ENCODE measurements at places on chromosomes 7 and 10.

DNA sequence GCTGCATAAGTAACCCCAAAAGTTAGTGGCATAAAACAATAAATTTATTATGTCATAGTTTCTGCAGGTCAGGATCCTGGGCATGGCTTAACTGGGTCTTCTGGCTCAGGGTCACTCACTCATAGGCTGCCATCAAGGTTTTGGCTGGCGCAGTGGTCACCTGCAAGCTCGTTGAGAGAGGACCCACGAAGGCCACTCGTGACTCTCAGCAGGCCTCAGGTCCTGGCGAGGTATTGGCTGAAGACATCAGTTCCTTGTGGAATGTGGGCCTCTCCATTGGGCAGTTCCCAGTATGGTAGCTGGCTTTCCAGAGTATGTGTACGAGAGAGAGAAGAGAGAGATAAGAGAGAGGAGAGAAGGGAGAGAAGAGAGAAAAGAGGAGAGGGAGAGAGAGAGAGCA, 138.3 kb upstream of the KLF14 start:
- DNase-seq: no peak

DNA sequence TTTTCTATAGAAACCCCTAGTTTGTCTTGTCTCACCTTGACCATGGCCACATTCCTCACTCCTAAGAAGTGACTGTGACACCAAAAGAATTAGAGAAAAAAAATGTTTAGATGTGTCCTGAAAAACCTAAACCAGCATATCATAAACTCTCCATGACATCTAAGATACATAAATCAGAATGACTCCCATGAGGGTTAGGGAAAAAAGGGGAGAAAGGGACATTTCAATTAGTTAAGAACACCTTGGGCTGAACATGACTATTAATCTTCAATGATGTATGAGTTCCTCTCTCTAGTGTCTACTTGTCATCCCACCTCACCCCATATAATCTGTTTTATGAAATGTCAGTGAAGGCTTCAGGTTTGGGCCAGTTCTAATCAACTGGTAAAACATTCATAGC, 31.1 kb downstream of the KDM7A start:
- DNase-seq: no peak

GRCh38 chr7:21718391-21718790, 175.6 kb downstream of the DNAH11 start:
- no peak for DNase-seq

- peak; percentile 50 for DNase-seq
These were observed 28.7 kb downstream of the PNPLA8 start for GRCh38 chr7:108497082-108497725.

DNA sequence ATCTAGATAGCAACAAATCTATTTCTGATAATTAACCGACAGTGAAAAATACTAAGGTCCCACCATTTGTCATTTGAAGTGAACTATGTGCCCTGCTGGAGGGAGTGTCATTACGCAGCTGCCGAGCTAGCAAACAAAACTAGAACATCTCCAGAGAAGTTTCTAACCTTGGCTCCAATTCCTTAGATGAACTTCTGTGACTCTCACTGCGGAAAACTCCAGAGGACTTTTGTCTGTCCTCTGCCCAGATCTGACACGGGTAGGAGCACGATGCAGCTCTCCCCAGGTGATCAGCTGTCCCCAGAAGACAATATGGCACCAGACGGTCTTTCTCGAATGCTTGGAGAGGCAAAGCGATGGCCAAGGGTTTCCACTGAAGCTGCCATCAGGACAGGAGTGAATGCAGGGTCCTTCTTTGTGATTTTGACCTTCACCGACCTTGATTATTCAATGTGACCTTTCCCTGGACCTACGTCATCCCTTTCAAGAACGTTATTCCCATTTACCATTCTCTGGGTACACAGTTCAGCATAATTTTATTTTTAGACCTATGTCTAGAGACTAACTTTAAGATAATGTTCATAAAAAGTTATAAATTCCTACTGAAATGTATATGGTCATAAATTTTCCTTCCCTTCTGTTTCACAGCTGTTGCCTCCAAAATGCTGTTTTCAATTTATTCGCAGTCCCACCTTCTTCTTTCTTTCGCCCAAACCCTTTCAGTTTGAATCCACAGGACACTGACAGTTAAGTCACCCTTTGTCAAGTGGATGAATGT, 116.7 kb upstream of the C7orf33 start:
- DNase-seq: no peak

DNA sequence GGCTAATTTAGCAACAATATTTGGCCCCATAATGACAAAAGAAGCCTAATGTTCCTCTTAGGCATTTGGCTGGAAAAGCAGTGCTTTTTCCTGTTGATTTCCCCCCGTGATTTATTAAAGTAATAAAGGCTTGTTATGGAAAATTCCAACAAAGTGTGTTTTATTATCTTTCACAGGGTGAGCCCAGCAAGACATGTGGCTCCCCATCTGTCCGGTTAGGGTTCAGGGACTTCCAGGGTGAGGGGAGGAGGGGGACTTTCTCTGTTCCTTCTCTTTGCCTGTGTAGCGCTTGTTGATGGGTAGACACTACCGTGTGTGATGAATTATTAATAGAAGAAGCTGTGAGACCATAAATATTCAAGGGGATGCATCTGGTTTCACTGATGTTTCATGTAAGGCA, 39.0 kb downstream of the HTR5A start:
- DNase-seq: no peak

GRCh38 chr10:2981361-2981801, 86.0 kb upstream of the PFKP start:
- DNase-seq: no peak

DNA sequence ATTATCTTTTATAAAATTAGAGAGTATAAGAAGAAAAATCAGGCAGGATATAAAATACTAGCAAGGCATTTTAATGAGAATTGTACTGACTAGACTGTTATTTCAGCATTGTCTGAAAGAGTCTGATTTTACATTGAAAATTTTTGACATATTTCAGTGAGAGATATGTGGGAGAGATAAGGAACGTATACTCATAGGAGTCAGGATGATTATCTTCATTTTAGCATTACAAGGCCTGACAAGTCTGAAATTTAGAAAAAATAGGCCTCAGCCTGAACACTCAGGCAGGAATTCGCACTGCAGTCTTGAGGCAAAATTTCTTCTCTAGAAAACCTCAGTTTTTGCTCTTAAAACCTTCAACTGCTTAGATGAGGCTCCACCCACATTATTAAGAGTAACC, 386.0 kb downstream of the HGF start:
- DNase-seq: no peak

GRCh38 chr7:82740246-82740848, 296.8 kb upstream of the CACNA2D1 start:
- peak; percentile 20 for DNase-seq

GRCh38 chr7:64541438-64542359, 21.2 kb downstream of the ZNF680 start:
- DNase-seq: no peak

DNA sequence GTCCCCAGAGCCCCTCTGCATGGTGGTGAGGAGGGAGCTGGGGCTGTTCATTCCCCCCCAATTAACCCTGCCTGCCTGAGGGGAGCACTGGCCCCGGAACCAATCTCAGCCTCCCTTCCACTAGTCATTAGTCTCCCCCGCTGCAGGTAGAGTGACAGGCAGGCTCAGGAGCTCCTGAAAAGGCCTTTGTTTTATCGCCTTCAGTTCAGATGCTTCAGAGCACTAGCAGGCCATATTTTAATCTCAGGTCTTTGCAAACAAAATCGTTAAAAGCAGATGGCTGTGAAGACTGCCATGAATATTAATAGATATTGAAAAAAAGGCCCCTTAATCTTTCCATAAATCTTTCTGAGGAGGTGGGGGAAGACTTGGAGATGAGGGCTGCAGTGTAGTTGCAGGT, 250.7 kb downstream of the RPS24 start:
- DNase-seq: no peak

GRCh38 chr10:21293518-21294356, 231.7 kb downstream of the SKIDA1 start:
- DNase-seq: no peak

DNA sequence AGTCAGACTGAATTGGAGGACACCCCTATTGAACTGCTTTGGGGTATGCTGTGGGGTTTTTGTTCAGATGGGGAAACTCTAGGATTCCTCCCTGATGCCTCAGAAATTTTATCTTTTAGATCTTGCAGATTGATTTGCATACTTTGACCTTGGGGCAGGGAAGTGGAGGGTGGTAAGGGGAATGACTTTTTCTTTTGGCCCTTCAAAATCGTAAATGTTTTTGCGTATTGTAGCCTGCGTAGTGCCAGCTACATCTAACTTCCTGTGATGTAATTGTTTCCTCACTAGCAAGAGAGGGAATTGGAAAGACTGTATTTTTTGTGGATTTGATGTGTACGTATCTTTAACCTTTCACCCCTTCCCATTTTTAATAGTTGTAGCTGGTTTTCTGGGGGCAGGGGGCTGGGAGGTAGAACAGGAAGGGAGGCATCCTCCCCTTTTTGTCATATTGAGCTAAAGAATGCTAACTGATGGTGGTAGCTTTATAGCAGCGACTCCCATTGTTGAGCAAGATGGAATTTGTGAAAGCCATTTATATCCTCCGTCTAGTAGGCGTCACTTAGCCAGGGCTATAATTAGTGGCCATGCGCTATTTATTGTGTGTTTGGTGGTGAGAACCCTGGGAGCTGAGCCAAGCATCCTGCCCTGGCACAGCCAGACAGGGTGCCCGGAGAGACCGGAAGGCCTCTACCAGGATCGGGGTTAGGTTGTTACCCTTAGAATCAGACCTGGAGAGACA, 11.3 kb downstream of the DUSP5 start:
- no peak for DNase-seq

- DNase-seq: peak; percentile 31
These were observed 561.2 kb upstream of the PHF14 start for GRCh38 chr7:10412422-10413019.

DNA sequence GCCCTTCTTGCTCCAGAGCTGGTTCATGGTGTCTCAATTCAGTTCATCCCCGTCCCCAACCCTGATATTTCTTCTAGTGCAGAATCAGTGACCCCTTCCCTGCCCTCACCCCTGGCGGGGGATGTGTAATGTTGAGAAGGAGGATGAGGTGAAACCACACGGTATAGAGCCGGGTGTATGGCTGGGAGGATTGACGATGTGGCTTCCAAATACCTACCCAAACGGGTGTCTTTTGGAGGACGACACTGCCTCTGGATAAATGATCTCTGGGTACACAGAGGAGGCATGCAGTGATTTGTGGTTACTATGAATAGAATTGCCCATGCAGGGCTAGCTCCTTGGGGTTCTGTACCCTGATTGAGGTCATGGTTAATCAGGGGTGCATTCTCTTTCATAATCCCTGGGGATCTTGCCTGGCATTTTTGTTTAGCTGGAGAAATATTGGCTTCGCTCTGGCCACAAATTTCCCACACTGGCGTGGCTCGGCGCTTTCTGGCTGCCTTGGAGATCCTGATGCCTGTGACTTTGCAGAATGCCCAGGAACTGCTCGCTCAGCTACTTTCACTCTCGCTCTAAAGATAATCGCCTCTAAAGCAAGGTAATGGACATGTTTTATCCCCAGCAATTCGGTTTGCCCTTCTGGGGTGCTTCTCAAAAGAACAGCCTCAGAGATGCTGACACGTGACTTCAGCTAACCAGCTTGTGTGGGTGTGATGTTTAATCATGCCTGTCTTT, 89.2 kb downstream of the RBM20 start:
- DNase-seq: no peak

GRCh38 chr10:76558586-76558985, 1079.0 kb downstream of the KCNMA1 start:
- DNase-seq: no peak

GRCh38 chr10:7618461-7618860, 48.3 kb downstream of the ITIH5 start:
- no peak for DNase-seq

DNA sequence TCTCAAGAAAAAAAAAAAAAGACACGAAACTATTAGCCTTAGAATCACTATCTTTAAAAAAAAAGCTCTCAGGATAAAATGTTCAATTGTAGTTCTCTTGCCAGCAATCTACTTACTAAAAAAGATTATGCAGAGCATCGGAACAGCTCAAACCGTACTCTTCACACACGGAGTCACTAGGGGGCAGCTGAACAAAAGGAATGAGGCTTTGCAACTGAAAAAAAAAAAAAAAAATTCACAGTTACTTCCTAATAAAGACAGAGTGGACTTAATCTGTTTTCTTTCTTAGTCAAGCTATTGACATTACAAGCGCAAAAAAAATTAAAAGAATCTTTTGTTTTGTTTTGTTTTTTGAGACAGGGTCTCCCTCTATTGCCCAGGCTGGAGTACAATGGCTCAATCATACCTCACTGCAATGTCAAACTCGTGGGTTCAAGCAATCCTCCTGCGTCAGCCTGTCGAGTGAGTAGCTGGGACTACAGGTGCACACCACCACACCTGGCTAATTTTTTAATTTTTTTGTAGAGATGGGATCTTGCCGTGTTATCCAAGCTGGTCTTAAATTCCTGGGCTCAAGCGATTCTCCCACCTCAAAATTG, 11.5 kb downstream of the PMS2 start:
- DNase-seq: peak; percentile 52

DNA sequence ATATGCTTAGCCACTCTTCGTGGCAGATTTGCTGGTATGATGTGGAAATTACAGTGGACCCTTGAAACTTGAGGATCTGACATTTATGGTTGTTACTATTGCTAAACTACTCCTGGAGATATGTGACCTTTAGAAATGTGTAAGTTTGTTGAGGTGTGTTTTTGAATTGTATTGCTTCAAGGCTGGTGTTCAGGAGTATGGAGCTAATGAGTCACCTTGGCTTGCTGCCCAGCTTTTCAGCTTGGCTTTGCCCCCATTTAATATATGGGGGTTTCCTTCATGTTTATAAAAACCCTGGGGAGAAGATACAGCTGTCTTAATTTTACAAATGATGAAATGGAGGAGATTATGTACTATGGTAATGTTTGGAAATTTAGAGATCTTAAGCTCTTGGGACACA, 11.6 kb downstream of the HBP1 start:
- peak; percentile 37 for DNase-seq

GRCh38 chr10:101840102-101840684, 3.4 kb downstream of the KCNIP2 start:
- DNase-seq: no peak

GRCh38 chr7:5337047-5337446, 54.3 kb downstream of the SLC29A4 start:
- DNase-seq: no peak

GRCh38 chr7:89593125-89593524, 561.1 kb upstream of the STEAP1 start:
- DNase-seq: no peak

GRCh38 chr7:82257118-82257695, 186.4 kb downstream of the CACNA2D1 start:
- DNase-seq: no peak

DNA sequence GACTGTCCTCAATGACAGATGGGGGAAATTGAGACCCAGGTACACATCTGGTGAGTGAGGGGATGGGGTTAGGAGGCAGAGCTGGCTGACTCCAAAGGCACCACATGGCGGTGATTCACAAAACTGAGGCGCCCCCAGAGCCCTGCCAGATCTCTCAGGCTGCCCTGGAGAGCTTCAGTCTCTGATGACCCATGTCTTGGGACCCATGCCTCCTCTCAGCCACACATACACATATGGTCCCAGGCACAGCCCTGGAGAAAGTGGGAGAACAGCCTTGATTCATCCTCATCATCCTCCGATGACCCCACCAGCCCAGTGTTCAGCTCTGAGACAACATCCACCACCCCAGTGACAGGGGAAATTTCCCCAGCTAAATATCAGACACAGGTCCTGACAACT, 426.0 kb downstream of the RPS24 start:
- DNase-seq: no peak

All from RWPE1 (cell line).